ENCODE measurements at places on chromosomes 4 and X. TPM values are rescaled to one million over a fixed set of nuclear protein-coding genes. Genes with fewer than 3 reads are reported as not detected.

ANXA10 gene
- 0.24 TPM for polyA plus RNA-seq

PABPC1L2B gene
- 0.04 TPM for polyA plus RNA-seq

GRCh38 chr4:6395466-6396228, 76.8 kb downstream of the PPP2R2C start:
- DNase-seq = no peak

GRCh38 chr4:35125995-35126712, 1118.2 kb downstream of the ARAP2 start:
- no peak for DNase-seq

GRCh38 chrX:48913605-48914366, 2.3 kb upstream of the SLC35A2 start:
- DNase-seq = no peak

- DNase-seq = no peak
Observed at GRCh38 chr4:107718351-107718965, 1.6 kb downstream of the PAPSS1 start.

GRCh38 chr4:16791460-16791859, 107.0 kb downstream of the LDB2 start:
- no peak for DNase-seq

DNA sequence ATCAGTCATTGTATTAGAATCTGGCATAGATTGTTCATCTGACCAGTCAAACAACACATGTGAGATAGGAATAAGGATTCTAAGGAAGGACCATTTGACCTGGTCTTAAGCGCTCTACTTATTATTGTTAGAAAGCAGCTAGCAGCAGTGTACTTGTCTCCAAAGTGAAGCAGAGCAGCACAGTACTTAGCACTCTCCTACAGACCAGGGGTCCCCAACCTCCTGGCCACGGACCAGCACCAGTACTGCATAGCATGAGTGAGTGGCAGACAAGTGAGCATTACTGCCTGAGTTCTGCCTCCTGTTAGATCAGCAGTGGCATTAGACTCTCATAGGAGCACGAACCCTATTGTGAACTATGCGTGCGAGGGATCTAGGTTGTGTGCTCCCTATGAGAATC, 135.9 kb upstream of the SPRY1 start:
- DNase-seq = no peak

GRCh38 chrX:47619486-47620302, at the start of gene SYN1:
Gene SYN1, minus strand, starts transcription at chrX:47619857. Its CDS starts 129 bp downstream, at chrX:47619728.
- DNase-seq = peak; percentile 76
